ENCODE measurements at places on chromosomes 1 and 21.

GRCh38 chr21:42289926-42290325 is 25.3 kb downstream of the TFF3 start:
- DNase-seq, result no peak

- DNase-seq, result no peak
Measured at GRCh38 chr1:206676499-206676898, 8.2 kb upstream of the MAPKAPK2 start.

DNA sequence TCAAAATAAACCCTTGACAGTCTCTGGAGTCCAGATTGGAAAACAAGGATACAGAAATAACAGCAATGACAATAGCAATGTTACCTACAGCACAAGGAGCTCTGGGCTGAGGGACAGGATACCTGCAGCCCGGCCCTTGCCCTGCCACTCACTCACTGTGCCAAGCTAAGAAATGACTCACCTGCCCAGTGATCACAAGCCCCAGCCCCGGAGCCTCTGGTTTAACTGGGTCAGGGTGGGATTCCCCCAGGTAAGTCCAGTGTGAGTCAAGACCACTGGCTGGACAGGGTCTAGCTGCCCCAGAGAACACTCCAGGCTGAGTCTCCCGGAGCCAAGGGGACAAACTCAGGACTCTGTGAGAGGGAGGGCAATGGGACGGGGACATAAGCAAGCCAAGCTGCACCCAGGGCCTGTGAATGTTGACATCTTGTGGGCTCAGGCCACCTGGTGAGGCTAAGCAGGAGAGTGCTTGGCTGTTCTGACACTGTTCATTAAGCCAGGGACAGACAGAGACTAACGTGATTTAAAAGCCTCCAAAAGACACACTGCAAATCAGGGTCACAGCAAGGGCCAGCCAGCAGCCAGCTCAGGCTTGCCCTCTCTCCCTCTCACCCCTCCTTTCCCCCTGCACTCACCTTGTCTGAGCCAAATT is 64.1 kb downstream of the MIS18A start:
- no peak for DNase-seq

DNA sequence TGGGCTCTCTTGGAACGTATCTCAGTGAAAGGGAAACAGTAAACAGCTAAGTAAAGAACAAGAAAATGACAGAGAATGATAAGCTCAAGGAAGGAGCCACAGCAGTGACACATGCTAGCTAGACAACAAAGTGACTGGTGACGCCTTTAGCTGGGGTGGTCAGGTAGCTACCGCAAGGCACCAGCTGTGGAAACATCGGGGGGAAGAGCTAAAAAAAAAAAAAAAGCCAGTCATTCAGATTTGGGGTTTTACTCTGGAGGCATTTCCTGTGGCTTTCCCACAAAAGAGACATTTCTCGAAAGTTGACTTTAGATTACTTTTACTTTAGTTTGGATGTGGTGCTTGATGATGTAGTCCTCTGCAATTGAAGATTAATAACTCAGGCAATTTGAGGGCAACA is 2.1 kb downstream of the FHAD1 start:
- no peak for DNase-seq

DNA sequence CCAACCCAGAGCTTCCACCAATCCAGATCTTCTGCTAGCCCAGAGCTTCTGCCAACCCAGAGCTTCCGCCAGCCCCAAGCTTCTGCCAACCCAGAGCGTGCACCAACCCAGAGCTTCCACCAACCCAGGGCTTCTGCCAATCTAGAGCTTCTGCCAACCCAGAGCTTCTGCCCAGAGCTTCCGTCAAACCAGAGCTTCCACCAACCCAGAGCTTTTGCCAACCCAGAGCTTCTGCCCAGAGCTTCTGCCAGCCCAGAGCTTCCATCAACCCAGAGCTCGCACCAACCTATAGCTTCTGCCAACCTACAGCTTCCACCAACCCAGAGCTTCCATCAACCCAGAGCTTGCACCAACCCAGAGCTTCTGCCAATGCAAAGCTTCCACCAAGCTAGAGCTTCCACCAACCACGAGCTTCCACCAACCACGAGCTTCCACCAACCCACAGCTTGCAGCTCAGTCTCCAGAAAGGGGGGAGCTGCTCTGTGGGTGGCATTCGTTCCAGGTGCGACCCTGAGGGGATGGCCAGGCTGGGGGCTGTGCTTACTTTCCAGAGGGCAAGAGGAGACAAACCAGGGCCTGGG is 23.8 kb downstream of the CRYAA start:
- no peak for DNase-seq

- no peak for DNase-seq
Measured at GRCh38 chr21:46017148-46017547, 35.6 kb downstream of the COL6A1 start.

DNA sequence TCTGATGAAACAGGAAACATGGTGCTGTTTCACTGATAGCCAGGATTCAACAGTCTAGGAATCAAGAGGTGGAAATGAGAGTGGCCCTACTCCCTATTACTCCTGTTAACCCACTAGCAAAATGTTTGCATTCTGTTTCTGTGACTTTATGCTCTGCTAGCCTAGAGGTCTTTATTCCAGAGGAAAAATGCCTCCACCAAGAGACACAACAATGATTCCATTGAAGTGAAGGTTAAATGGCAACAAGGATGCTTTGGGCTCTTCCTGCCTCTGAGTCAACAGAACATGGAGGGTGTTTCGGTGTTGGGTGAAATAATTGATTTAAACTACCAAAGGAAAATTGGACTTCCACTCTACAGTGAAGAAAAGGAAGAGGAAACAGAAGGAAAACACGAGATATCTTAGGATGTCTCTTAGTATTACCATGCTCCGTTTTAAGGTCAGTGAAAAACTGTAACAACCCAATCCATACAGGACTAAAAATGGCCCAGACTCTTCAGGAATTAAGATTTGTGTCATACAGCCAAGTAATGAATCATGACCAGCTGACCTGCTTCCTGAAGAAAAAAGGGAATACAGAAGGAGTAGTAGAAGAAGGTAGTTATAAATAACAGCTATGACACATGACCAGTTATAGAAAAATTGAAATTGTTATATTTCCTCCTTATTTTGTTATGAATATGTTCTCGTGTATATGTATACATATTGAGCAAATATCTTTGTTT is 1237.8 kb downstream of the NCAM2 start:
- no peak for DNase-seq

DNA sequence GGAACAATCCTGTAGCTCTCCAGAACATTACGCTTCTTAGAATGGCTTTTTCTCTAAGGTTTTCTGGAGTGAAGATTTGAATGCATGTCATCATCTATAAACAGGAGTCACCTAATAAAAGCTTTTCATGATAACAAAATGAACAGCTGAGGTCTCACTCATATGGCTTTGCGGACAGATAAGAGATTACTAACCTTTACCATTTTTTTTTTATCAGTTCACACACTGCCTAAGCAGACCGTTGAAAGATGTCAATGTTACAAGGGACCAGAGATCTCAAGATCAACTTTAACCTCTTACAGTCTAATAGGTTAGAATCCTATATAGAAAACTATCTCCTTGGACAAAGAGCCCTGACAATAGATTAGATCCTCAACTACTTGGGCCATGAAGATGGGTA is 41.4 kb downstream of the SCMH1 start:
- DNase-seq, result no peak

DNA sequence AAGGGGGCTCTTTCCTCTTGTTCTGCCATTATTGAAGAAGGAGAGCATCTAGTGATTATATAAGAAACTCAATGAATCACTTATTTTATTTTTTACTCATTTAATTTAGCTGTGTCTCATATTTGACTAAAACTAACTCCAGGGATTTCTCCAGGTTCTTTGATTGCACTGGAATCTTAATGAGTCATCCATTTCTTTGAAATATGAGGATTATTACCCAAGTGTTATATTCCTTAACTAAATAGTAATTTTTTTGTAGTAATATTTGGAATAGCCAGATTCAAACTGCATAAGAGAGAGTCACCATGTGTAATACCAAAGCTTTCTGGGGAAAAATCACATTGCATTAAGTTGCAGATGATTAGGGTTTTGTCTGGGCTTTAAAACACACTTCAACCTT is 59.5 kb downstream of the NTMT2 start:
- DNase-seq, result no peak

- DNase-seq, result no peak
Measured at GRCh38 chr1:197808880-197809279, 33.6 kb upstream of the DENND1B start.

DNA sequence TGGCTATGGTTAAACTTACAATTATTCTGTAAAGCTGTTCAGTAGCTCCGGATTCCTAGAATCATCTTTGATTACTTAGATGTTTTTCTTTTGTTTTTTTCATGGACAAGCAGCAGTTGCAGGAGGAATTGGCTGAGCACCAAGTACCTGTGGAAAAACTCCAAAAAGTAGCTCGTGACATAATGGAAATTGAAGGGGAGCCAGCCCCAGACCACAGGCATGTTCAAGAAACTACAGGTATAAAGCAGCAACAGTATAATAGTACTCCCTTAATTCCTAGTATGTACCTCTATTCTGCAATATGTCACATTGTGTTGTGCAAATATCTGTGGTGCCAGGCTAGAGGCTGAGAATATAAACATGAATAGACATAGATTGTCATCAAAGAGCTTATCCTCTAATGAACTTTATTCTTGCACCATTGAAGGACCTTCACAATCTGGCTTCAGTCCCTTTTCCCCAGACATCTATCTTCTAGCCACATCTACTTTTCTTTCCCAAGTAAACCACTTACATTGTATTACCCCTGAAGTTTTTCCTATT is 132.3 kb upstream of the BMP8A start:
- no peak for DNase-seq

DNA sequence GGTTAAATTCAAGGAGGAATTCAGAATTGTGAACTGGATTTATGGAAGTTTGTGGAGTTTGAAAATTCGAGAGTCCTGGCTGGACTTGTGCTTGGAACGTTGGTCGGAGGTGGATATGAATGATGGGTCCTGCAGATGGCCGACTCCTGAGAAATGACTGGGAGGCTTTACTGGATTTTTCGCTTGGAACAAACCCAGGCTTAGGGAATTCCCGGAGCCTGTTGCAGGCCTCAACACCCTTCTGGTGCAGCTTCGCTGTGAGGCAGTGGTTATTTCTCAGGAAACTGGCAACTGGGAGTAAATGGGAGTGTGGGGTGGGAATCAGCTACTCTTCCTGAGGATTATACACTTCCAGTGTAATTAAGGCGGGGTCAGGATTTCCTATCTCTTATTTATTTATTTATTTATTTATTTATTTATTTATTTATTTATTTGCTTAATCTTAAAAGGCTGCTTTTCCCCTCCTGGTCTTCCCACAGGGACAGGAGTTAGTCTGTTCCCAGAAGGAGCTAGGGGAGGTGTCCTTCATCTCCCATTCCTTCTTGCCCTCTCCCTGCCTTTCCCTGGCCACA is 21.1 kb downstream of the MAPKAPK2 start:
- no peak for DNase-seq

DNA sequence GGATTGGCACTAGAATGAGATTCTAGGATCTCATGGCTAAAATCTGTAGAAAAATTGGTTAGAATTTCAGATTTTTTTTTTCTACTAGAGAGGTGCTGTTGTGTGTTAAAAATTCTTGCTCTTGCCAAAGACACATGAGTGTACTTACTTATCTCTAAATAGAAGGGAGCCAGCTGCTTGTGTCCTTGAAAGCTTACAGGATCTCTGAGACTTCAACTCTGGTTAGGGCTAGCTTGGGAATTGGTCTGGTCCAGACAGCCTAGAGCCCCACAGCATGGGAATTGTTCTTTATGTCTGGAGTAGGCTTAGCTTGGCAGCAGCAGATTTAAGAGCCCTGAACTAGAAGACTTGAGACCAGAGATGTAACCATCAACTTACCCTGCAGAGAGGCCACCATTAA is 37.3 kb downstream of the MACO1 start:
- no peak for DNase-seq

DNA sequence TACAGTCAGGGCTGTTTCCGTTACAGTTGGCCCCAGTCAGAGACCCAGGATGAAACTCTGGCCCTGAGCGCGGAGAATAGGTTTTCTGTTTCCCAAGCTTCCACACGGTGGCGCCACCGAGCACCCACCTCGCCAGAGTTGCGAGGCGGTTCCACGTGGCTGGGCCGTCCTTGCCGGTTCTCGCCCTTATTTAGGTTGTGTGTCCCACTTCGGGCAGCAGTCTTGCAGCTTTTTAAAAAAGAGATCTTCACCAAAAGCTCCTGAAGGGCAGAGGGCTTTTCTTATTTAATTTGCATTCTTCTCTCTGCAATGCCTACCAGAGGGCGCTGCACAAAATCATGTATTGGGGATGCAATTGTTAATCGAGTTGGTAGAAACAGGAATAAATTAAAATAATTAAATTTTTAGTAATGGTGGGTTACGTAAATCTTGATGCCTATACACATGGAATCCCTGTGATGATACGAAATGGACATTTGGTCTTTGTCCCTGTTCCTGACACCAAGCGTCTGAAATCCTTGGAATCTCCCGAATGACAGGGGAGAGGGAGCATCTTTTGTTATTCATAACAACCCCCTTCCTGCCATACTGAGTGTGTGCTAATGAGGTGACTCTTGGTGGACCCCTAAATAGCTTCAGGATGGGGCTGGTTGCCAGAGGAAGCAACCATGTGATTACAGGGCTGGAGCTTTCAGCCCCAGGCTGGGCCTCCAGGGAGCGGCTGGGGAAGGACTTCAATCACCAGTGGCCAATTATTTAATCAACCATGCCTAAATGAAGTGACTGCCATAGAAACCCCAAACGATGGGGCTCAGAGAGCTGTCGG is 5.6 kb upstream of the S100A7 start:
- DNase-seq, result peak; percentile 13

DNA sequence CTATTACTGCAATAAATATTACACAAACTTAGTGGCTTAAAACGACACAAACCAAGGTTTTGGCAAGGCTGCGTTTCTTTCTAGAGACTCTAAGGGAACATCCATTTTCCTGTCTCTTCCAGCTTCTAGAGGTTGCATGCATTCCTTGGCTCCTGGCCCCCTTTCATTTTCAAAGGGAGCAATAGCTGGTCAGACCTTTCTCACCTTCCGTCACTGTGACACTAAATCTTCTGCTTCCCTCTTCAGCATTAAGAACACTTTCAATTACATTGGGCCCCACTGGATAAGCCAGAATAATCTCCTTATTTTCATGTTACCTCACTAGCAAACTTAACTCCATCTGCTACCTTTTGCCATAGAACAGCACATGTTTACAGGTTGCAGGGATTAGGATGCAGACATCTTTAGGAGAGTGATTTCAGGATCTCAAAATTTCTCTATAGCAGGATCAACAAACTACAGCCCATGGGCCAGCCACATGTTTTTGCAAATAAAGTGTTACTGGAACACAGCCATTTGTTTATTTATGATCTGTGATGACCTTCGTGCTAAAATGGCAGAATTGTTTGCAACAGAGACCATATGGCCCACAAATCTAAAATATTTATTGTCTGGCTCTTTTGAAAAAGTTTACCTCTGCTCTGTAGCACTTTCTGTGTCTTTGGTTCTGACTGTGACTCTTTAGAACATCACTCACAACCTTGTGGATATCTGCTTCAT is 221.5 kb upstream of the SGIP1 start:
- DNase-seq, result no peak

DNA sequence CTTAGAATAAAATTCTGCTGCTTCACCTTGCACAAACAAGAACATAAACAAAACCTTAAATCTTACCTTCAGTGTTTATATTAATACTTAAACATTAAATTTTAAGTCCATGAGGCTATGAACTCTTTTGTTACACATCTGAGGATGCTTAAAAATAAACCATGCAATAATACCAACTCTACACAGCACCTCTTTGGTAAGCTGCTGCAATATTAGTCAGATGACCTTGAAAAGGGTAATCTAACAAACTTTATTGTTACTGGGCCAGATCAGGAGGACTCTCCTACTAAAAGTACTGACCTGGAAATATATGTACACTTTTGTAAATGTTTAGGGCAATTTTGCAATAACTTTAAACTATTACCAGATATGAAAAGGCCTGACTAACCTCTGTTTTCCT is 763 bp downstream of the SIKE1 start:
- no peak for DNase-seq
